ENCODE measurements at places on chromosomes 16 and 17. TPM values are rescaled to one million over a fixed set of nuclear protein-coding genes. Genes with fewer than 3 reads are reported as not detected.

GRCh38 chr16:59880611-59881010, 1146.5 kb upstream of the GOT2 start:
- H3K4me1 ChIP-seq = no peaks in the 10 kb centered on the region
- H3K36me3 ChIP-seq = no peaks in the 10 kb centered on the region
- H3K4me3 ChIP-seq = no peak overlapping the region
- no peaks in the 10 kb centered on the region for H3K27me3 ChIP-seq

- H3K36me3 ChIP-seq = no peaks in the 10 kb centered on the region
- H3K4me3 ChIP-seq = no peak overlapping the region
- no peaks in the 10 kb centered on the region for H3K27me3 ChIP-seq
- no peak overlapping the region for H3K27ac ChIP-seq
Observed at GRCh38 chr17:58278661-58279015, 2.1 kb downstream of the MPO start.

Gene TPSB2
- 4.1 TPM for total RNA-seq

GRCh38 chr16:20669679-20670078, 27.8 kb downstream of the ACSM1 start:
- no peaks in the 10 kb centered on the region for H3K36me3 ChIP-seq
- no peaks in the 10 kb centered on the region for H3K27me3 ChIP-seq
- H3K27ac ChIP-seq = no peak overlapping the region
- H3K4me3 ChIP-seq = no peak overlapping the region
- no peak for DNase-seq

Gene ATP6V0A1
- total RNA-seq = 29.5 TPM
